ENCODE measurements at places on chromosomes 5 and 9.

DNA sequence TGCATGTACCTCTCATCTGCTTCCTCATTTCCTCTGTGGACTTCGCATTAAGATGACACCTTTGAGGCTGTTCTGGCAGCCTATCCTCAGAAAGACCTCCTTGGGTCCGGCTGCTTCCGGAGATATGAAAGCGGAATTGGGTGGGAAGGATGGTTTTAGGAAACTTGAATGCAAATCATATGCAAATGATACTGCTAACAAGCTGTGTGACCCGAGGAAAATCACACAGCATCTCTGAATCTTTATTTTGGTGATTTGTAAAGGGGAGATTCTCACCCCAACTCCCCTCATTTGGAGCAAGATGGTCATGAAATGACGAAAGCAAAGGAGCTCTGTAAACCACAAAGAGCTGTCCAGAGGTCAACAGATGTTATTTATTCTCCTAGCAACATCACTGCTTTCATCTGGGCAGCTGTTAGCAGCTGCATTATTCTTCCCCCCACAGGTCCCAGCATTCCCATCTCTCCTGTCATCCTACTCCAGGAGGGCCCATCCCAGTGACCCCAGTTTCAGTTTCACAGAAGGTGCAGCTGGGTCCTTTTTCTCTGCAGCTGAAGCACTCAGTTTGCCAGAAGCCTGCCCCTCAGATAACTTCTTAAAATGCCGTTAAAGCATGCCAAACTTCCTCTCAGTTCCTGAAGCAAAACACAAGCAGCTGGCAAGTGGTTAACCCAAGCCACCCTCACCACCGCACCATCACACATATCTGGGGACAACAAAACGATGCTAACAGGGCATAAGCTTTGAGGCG is 269.5 kb downstream of the SEC61B start:
- DNase-seq, result no peak

GRCh38 chr5:154284433-154284832 is 93.9 kb downstream of the GALNT10 start:
- no peak for DNase-seq

DNA sequence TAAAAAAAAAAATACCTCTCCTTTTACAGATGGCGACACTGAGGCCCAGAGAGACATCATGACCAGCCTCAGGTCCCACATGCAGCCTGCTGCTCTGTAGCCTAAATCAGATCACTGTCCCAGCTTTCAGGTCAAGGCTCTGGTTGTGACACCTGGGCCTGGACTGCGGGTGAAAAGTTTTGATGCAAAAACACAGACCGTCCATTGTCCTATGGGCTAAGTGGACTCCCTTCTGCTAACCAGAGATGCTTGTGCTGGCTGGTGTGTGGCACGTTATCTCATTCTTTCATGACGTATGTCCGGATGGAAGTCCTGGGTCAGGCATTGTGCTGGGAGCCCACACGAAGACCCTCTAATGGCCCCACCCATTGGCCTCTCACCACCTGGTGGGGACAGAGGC is 7.8 kb downstream of the NEK6 start:
- no peak for DNase-seq

DNA sequence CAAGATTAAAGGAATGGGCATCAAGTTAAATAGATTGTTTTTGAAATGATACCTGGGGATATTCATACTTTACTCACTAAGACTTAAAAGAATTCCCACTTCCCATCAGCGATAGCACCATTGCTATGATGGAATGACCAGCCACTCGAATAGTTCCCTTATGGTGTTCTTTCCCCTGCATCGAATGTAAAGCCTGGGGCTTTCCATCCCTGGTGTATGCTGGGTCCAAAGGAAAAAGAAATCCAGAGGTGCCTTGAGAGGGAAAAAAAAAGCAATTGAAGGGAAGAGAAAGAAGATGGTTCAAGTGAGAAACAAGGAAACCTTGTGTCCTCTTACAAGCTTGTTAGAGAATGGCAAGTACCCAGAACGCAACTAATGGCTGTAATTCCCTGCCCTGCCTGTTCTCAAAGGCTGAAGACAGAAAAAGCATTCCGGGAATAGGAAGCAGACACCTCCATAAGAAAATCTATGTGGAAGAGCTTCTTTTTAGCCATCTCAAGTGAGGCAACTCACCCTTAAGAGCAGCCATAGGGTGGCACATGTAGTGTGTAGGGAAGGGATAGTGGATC is 351.1 kb upstream of the DAB2 start:
- no peak for DNase-seq

DNA sequence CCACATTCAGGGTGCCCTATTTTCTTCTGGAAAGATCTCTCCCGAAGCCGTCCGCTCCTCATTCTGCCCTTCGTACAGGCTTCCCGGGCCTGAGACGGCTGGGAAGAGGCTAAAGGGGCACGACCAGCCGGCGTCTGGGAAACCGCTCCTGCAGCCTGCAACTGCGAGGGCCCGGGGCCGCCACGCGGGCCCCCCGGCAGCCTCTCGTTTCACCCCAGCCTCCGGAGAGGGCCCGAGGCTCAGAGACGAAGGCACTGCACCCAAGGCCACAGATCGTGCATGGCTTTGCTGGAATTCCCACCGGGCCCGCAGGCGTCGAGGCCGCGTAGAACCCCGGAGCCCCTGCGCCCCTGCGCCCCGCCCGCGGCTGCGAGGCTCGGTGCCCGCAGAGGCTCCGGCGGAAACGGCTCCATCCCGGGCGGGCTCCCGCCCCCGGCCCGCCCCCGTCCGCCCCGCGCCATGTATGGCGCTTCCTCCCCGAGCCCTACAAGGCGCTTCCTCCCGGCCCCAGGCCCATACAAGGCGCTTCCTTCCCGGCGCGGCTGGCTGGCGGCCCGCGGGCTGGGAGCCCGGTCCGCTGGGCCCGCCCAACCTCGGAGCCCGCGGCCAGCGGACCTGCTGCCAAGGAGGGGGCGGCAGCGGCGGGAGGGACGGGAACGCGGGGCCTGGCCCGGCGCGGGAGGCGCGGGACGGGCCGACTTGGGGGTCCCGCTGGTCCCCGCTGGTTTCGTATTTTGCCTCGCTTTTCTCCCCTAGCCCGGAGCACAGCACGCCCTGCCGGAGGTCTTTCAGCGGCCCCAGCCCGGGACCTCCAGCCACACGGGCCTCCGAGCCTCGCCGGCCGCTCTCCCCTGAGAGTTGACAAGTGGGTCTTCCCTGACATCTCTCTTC is 26.6 kb downstream of the EGR1 start:
- no peak for DNase-seq

- DNase-seq, result no peak
These were observed 1.1 kb downstream of the CTNNAL1 start for GRCh38 chr9:109012009-109012875.

- DNase-seq, result no peak
These were observed 76.2 kb upstream of the PTPN3 start for GRCh38 chr9:109574061-109574882.

DNA sequence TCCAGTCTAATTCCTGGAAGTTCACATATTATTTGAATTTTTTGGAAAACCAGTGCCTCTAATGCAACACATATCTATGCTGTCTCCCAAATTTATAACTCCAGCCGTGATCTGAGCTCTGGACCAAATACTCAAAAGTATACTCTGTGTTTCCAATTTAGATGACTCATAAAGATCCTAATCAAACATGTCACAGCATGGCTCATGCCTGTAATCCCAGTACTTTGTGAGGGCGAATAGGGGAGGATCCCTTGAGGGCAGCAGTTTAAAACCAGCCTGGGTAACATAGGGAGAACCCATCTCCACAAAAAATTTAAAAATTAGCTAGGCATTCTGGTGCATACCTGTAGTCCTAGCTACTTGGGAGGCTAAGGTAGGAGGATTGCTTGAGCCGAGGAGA is 388.0 kb downstream of the CDH12 start:
- DNase-seq, result no peak

- no peak for DNase-seq
These were observed 133.8 kb downstream of the MRPL36 start for GRCh38 chr5:1665803-1666202.

- no peak for DNase-seq
These were observed 5.5 kb upstream of the COL27A1 start for GRCh38 chr9:114149765-114150340.

DNA sequence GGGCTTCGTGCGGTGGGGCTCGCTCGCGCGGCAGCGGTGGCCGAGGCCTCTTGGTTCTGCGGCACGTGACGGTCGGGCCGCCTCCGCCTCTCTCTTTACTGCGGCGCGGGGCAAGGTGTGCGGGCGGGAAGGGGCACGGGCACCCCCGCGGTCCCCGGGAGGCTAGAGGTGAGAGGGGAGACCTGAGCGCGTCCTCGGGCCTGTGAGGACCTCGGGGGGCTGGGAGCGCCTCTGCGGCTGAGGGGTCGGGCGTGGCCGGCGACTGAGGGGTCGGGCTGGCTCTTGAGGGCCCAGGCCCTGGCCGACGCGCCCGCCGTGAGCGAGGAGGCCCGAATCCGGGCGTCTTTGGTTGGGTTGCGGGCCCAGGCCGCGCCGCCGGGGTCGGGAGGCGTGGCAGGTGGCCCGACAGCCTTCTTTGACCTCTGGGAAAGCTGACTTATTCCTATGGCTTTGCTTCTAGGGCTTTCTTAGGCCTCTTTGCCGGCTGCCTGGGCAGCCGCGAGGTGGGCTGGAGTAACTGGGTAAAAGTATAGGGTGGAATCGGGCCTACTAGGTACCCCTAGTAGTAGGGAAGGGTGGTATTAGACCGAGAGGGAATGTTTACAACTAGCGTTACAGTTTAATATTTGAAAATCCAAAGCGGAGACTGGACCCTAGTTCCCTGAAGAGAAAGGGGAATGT is at the start of gene CANX:
TSS of gene CANX (plus strand) at position 33 of the 681 bp plus-strand sequence. CDS start 6,715 bp downstream, outside the sequence.
- no peak for DNase-seq

GRCh38 chr5:132262882-132263547 is 5.5 kb downstream of the PDLIM4 start:
- no peak for DNase-seq

- DNase-seq, result no peak
These were observed 48.9 kb upstream of the COL15A1 start for GRCh38 chr9:98894761-98895160.

- no peak for DNase-seq
These were observed 110.6 kb downstream of the HTR4 start for GRCh38 chr5:148543727-148544126.
